Astrocyte (in vitro differentiated cells and primary cell): ENCODE measurements at places on chromosomes 11 and 22.

DNA sequence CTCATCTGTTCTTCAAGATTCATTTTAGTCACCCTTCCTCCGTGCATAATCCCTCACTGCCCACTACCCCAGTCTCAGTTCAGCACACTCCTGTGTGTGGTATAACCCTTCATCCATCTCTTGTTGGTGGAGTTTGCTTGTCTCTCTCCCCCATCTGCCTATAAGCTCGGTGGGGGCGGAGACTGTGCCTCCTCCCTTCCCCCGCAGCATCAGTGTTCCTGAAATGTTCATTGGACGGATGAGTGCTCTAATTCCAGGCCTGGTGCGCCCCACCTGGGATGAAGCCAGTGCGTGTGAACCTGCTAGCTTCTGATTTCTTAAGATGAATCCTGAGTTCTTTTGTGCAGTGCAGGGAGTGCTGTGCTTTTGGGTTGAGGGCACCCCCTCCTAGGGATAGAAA, 100.0 kb downstream of the GRIK4 start:
- no peak for DNase-seq

DNA sequence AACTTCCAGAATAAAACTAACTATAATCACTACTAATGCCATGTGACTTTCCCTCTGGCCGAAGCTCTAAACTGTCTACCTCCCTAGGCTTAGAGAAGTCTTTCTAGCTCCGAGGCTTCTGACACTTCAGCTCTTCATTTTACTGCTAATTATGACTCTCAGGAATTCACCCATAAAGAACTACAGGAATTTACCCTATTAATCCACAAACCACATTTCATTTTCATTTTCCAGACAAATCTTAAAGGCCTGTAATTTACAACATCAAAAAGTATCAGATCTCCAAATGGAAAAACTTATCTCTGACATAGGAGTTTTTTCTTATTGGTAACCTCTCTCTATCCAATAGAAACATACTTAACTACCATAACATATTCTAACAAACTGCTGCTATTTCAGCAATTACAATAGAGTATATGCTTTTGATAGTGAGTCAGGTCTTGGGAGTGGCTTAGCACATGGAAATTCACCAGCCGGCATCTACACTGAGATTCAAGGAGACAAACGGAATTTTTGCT, 33.4 kb downstream of the MRTFA start:
- DNase-seq = peak; percentile 84

- DNase-seq = peak; percentile 94
Observed at GRCh38 chr22:36328635-36329253, 59.0 kb downstream of the MYH9 start.

- DNase-seq = no peak
Observed at GRCh38 chr11:13008061-13008435, 1.1 kb upstream of the RASSF10 start.

GRCh38 chr11:118055966-118056365, 20.9 kb upstream of the TMPRSS4 start:
- no peak for DNase-seq

GRCh38 chr11:123479048-123479837, 49.2 kb downstream of the GRAMD1B start:
- DNase-seq = no peak

DNA sequence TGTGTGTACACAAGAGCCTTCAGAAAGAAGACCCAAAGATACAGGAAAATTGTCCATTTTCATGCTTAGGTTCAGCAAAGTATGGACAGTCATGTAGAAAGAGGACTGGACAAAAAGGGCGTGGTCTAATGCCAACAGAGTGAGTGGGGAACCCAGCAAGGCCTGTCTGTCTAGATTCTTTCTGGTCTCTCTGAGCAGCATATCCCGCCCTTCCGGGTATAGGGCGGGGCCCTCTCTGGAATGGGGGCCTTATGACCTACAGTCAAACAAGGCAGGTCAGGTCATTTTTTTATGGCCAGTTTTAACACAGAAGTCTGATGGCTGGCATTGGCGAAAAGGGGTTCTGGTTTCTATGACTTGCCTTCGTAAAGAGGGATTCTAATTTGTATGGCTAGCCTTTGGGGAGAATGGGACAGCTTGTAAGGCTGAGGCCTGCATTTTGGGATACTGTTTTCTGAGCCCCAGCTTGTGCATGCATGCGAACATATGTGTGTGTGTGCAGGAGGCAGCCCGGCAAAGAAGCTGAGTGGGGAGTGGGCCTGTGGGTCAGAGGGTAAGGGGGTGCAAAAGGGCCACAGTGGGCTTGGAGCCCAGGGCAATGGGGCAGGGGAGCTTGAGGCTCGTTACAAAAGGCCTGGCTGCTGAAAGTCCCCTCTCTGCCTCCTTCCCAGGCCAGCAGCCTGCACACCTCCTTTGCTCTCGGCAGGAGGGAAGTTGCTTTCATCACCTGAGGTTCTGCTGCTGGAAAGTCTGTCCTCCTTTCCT, 130.5 kb upstream of the B3GAT1 start:
- no peak for DNase-seq

GRCh38 chr11:67494371-67495233, 10.6 kb downstream of the PITPNM1 start:
- DNase-seq = no peak

- no peak for DNase-seq
Observed at GRCh38 chr11:41536021-41536568, 76.6 kb upstream of the LRRC4C start.

GRCh38 chr22:46864314-46865051, 102.0 kb downstream of the TBC1D22A start:
- no peak for DNase-seq

GRCh38 chr11:70033711-70034070, 44.4 kb upstream of the ANO1 start:
- no peak for DNase-seq

GRCh38 chr11:114124601-114125144, 65.2 kb downstream of the ZBTB16 start:
- DNase-seq = no peak

DNA sequence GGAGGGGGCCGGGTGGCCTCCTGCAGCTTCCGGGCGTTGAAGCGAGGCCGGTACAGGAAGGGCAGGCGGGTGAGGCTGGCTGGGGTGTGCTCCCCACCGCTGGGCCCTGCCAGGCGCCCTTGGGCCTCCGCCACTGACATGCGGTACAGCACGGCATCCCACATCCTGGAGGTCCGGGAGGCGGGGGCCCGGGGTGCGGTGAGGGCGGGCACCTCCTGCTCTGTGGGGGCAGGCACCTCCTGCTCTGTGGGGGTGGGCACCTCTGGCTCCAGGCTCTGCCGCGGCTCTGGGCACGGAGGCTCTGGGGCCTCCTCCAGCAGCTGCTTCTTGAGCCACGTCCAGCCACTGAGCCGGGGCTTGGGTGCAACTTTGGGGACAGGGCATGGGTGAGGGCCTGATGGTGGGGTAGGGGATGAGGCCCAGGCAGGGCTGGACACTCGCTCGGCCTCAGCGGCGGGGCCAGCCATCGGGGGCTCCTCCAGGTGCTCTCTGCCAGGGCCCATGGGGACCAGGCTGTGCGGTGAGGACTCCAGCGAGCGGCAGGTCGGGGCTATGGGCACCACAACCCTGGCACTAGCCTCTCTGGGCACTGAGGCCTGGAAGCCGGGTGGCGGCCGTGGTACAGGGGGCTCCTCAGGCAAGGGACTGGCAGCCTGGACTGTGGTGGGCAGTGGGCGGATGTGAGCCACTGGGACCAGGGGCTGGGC, 2.3 kb downstream of the PRR33 start:
- DNase-seq = no peak

DNA sequence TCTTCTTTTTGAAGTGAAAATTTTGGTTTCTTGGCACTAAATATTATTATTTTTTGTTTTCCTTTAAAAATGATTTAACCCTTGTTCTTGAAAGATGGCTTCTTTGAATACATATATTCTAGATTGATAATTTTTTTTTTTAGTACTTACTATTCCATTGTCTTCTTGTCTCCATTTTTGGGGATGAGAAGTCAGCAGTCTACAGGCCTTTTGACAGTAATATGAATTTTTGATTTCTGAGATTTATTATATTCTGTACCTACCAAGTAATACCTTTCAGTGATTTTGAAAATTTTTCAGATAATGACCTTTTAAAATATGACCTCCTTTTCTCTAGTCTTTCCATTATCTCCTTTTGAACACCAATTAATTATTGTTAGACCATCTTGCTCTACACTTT, 294.1 kb upstream of the LARGE1 start:
- no peak for DNase-seq

GRCh38 chr22:50218996-50219727, 18.4 kb downstream of the SELENOO start:
- peak; percentile 51 for DNase-seq

- peak; percentile 84 for DNase-seq
Observed at GRCh38 chr22:24146791-24147353, 34.4 kb upstream of the SUSD2 start.

- peak; percentile 22 for DNase-seq
Observed at GRCh38 chr11:69115586-69116560, 39.9 kb upstream of the SMIM38 start.

DNA sequence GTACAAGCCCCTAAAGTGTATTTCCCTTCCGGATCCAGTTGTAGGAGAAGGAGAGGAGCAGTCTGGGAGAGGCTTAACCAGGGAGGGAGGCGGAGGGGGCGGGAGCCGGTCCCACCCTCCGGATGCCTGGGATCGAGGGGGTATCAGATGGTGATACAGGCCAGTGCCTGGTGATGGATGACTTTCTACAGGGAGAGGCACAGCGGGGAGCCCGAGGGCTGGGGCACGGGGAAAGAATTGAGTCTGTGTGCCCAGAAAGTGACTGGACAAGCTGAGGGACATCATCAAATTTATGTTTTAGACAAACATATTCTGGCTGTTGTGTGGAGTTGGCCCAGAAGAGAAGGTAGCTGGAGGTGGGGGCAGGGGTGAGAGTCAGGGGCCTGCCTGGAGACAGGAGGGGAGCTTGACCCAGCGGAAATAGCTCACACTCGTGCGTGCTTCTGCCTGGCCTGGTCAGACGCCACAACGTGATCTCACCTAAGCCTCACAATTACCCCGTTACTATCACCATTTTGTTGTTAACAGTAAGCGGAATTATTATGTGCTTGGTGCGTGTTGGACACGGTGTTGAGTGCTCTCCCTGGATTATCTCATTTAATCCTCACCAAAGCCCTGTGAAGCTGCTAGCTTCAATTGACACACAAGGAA, 42.4 kb downstream of the AMPD3 start:
- DNase-seq = no peak

- DNase-seq = peak; percentile 38
Observed at GRCh38 chr11:35391922-35392688, 27.3 kb downstream of the SLC1A2 start.

- no peak for DNase-seq
Observed at GRCh38 chr11:73645972-73646631, at the start of gene PLEKHB1. Gene PLEKHB1, plus strand, starts transcription at chr11:73646581. Its CDS starts 28 bp downstream, at chr11:73646609.

GRCh38 chr22:45124176-45124847, 39.4 kb upstream of the NUP50 start:
- DNase-seq = no peak

GRCh38 chr11:85114786-85115185, 512.4 kb downstream of the DLG2 start:
- DNase-seq = peak; percentile 2

DNA sequence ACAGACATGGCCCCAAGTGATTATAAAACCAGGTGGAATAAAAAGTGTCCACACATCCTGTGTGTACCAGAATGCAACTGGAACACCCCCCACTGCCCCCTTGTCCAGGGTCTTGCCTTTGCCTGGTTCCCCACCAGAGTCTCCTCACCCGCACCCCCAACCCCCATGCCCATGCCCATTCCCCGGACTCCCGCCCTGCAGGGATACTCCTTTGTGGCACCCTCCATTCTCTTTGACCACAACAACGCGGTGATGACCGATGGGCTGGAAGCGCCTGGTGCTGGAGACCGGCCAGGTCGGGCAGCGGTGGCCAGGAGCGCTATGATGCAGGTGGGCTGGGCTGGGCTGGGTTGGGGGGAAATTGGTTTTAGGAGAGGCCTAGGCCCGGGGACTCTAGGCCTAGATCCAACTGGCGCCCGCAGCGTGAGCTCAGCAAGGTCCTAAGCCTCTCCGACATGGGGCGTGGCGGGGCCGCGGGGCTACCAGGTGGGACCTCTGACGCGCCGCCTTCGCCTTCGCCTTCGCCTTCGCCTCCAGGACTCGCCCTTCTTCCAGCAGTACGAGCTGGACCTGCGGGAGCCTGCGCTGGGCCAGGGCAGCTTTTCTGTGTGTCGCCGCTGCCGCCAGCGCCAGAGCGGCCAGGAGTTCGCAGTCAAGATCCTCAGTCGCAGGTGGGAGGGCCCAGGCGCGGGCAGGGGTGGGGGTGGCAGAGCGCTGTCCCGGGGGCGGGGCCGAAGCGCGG, 9.1 kb downstream of the RPS6KA4 start:
- no peak for DNase-seq

DNA sequence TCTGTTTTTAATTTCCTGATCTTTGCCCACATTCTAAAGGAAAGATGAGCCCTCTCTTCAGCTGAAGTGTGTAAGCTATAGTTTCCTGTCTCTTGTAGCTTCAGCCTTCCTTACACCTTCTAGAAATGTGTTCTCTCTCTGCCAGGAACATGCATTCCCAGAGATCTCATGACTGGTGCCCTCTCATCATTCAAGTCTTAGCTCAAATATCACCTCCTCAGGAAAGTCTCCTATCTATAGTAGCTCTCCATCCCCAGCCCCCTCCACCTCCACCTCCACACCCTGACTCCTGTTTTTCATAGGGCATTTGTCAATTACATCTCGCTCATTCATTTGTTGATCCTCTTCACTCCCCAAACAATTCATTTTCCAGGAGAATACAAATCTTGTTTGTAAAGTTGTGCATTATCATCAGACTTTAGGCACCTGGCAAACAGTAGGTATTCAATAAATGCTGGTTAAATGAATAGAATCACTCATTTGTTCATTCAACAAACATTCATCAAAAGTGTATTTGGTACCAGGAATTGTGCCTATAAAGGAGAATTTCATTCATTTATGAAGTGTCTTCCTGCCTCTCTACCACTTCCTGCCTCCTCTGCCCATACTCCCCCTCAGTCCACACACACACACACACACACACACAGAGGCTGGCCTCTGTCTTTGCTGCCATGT, 160.3 kb downstream of the BBOX1 start:
- DNase-seq = no peak

DNA sequence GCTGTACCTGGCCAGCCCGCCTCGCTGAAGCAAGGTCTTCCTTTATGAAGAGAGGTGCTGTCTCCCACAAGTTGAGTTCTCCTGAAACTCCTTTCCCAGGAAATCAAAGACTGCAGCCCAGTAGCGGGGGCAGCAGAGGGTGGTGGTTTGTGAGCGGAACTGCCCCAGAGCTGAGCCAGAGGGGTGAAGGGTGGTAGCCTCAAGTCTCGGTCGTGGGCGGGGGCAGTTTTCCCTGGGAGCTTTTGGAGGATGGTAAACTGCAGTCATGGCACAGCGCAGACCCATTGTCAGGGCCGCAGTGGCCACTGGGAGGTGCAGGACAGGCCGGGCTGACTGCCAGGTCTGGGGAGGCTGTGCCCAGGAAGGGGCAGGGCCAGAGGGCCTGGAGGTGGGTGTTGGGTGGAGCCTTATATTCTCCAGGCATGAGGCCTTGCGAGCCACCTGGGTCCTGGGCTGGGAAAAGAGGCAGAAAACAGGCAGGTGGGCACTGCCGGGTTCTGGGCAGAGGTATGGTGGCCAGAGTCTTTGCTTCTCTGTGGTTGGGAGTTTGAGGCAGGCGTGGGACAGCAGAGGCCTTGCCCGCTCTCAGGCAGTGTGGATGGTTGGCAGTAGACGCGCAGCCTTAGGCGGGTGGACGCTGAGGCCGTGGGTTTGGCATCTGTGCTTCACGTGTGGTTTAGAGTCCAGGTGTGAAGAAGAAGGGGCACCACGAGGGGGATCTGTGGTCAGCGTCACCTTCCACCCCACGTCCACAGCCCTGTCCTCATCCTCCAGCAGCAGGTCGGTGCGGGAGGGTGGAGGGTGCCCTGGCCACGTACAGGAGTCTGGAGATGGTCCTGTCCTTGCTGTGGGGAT, 1176.4 kb downstream of the BRD1 start:
- DNase-seq = no peak
